ENCODE measurements at places on chromosomes 3 and 15.

DNA sequence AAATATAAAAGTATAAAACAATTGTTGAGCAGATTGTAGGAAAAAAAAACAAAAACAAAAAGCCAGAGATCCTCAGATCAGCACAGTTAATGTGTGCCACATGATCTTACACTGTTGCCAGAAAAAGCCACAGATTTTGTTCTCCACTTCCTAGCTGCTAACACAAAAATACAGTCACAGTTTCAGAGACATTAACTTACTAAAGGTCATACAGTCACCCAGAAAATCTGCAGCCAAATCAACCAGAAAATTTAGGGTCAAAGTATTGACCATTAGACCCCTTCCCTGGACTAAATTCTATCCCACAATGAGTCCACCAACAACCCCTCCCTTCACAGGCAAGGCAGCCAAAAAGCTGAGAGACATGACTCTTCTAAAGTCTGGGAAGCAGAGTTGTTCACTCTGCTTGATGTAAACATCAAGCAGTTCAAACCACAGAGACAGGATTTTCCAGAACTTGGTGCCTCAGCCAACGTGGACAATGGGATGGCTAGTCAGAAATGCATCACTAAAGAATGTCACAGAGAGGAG lies 59.1 kb downstream of the SST start:
- no peak for DNase-seq

DNA sequence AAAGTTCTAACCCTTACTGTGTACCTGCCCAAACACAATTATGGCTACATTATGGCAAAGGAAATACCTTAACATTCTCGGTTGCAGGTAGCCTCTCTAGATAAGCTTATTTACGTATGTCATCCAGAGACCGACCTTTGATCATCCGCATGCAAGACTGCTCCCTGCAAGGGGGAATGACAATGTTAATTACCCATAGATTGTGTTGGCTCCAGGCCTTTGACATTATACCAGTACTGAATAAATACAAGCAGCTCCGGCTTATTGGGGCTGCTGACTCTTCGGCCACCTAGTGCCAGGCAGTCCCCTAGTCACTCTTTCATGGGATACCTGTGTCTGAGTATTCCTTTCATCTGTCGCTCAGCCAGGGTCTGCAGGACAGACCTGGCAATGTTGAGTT lies 223.5 kb downstream of the DTWD1 start:
- DNase-seq, result peak; percentile 8

GRCh38 chr3:142808103-142808917 lies 80.6 kb downstream of the PCOLCE2 start:
- DNase-seq, result no peak

DNA sequence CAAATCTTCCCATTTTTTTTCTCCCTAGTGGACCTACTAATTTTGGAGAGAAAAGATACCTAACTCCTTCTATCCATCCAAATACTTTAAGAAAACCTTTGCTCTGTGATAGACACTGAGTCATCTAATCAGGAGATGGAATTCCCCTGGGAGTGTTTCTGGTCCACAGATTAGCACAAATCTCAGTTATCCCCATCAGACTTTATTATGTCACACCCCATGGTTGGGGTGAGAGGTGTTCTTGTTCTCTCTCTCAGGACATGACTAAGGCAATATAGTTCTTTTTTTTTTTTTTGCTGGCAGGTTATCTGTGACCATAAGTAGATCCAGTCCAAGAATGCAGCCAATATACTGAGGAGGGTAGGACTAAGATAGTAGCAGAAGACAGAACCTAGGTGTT lies 15.8 kb downstream of the SLC9A9 start:
- DNase-seq, result no peak

DNA sequence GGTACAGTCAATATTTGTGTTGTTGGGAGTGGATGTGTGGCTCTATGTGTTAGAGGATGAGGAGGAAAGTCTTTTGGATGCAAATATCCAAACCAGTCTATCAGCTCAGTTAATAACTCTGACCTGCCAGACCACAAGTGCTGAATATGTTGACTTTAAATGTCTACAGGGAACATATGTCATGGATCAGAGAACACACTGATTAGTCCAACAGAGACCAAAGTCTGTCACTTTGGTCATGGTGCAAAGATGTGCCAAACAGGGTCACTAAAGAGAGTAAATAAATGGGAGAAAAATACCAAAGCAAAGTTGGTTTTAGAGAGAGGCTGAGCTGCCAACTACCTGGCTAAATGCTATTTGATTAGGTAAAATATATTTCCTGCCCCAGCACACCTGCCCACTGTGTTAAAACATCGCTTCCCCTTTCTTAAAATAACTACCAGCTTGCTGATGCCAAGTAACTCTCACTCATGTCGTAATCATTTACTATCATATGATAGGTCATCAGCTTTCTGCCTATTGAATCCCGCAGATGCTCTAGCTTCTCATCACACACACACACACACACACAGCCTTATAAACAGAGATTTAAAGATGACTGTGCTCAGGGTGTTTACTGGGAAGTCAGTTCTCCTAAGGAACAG lies 173.3 kb downstream of the PDZRN3 start:
- no peak for DNase-seq

DNA sequence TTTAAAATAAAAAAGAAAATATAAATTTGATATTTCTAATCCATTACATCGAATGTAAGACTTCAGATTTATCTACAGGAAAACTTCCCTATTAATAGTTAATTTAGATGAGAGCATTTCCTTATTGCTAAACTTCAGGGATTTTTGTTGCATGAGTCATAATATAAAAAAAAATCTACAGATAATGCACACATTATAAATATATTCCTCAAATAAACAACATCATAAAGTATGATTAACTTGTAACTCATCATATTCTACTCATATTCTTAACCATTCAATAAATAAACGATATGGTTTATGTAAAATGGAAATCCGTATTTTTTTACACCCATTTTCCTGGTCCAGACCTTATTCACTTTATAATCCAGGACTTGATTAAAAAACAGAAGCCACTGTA lies 477.0 kb downstream of the EPHA3 start:
- DNase-seq, result no peak

DNA sequence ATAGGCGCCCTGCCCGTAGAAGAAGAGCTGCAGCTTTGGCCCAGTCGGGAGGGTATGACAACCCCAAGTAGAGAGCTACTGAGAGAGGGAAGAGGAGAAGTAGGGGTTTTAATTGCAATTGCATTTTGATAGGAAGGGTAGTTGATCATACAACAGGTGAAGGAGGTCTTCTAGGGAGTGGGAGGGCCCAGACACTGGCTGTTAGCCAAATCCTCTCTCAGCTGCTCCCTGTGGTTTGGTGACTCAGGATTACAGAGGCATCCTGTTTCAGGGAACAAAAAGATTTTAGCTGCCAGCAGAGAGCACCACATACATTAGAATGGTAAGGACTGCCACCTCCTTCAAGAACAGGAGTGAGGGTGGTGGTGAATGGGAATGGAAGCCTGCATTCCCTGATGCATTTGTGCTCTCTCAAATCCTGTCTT lies 408.9 kb upstream of the THBS1 start:
- peak; percentile 23 for DNase-seq

GRCh38 chr3:53190659-53191058 lies 29.6 kb downstream of the PRKCD start:
- no peak for DNase-seq

DNA sequence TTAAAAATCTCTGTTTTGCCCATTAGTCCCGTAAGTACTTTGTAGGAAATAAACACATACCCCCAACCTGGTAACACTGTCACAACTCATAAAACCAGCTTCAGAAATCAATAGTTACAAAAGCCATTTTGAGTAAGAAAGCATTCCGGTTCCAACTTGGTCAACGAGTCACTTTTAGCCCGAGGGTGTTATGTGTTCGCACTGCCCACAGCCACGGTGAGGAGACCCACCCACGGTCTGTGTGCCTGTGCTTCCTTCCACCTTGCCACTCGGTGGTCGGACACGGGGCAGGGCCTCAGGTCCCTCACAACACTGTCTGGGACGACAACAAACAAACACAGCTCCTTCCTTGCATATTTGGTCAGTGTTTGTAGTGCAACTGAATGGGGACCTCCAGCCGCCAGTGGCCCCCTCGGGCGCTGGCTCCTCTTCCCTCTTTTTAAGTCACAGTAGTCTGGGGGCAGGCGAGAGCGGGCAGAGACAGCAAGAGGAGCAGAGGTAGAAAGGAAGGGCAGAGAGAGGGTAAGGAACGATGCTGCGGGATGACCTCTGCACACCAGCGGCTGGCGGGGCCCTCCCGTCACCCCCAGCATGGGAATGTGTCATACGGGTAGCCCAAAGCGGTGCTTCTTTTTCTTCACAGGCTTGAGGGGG lies 5.2 kb upstream of the MUSTN1 start:
- no peak for DNase-seq

DNA sequence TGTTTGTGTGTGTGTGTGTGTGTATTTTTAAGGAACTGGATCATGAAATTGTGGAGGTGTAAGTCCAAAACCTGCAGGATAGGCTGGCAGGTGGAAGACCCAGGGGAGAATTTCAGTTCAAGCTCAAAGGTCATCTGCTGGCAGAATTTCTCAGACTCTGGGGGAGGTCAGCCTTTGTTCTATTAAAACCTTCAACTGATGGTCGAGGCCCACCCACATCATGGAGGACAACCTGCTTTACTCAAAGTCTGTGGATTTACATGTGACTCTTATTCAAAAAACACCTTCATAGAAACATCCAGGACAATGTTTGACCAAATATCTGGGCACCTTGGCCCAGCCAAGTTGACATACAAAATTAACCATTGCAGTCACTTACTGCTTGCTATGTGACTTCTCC lies 157.2 kb downstream of the EDEM1 start:
- no peak for DNase-seq

GRCh38 chr3:119315600-119316312 lies 21.6 kb downstream of the ARHGAP31 start:
- DNase-seq, result no peak

DNA sequence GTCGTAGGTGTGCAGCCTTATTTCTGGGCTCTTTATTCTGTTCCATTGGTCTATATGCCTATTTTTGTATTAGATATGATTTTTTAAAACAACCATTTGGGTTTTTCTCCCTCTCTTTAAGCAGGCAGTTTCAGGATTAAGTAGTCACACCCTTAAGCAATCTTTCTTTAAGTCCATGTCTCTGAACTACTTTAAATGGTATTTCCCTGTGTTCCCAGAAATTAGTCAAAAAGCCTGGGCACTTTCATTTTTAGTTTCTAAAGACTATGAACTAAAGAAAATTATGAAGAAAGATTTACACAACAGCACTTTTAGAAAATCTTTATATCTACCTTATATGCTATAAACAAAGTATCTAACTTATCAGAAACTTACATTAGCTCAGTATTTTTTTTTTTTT lies 110.3 kb downstream of the FAIM start:
- DNase-seq, result no peak

DNA sequence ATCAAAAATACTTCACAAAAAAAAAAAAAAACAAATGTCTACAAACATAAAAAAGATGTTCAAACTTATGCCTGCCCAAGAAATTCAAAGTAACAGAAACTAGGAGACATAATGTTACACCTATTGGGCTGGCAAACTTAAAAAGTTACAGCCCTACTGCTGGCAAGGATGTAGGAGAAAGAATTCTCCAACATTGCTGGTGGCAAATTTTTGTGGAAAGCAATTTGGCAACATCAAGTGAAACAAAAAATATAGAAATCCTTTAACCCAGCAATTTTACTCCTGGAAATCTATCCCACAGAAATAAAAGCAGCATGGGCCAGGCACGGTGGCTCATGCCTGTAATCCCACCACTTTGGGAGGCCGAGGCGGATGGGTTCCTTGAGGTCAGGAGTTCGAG lies 73.2 kb downstream of the STAG1 start:
- DNase-seq, result no peak

- no peak for DNase-seq
Observed at GRCh38 chr15:99711625-99712024, 21.6 kb downstream of the LYSMD4 start.

GRCh38 chr3:78641703-78642102 lies 1126.1 kb downstream of the ROBO1 start:
- DNase-seq, result no peak

- DNase-seq, result no peak
Observed at GRCh38 chr15:79659691-79660090, 227.6 kb downstream of the MINAR1 start.

- DNase-seq, result no peak
Observed at GRCh38 chr3:134341389-134341788, 32.9 kb downstream of the AMOTL2 start.

GRCh38 chr3:192090586-192090985 lies 629.6 kb downstream of the PYDC2 start:
- DNase-seq, result peak; percentile 36

GRCh38 chr3:24258727-24259600 lies 235.7 kb downstream of the THRB start:
- DNase-seq, result no peak

- no peak for DNase-seq
Observed at GRCh38 chr3:87761341-87761740, 297.5 kb downstream of the CGGBP1 start.

- no peak for DNase-seq
Observed at GRCh38 chr3:169750665-169751064, 14.2 kb downstream of the TERC start.

GRCh38 chr3:52774901-52775864 lies 2.2 kb upstream of the ITIH1 start:
- DNase-seq, result peak; percentile 39

DNA sequence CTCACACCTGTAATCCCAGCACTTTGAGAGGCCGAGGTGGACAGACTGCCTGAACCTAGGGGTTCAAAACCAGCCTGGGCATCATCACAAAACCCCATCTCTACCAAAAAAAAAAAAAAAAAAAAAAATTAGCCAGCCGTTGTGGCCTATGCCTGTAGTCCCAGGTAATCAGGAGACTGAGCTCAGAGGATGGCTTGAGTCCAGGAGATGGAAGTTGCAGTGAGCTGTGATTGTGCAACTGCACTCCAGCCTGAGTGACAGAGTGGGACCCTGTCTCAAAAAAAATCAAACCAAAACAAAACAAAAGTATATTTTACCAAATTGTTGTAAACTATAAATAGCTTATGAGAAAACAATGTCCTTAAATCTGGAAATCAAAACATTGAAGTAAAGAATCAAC lies 34.7 kb upstream of the UBP1 start:
- DNase-seq, result no peak

DNA sequence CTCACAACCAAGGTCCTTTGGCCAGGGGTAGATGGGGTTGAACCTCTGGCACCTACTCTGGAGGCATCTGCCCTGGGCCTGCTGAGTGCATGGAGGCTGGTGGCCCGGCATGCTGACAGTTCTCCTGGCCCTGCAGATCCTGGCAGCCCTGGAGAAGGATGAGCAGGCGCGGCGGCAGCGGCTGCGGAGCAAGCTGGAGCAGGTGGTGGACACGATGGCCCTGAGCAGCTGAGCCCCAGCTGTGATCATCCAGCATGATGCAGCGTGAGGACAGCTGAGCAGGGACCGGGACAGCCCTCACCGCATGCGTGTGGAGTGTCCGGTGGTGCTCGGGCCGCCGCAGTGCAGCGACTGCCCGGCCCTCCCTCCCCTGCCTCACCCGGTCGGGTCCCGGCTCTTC lies 50.9 kb downstream of the PLXNA1 start:
- DNase-seq, result no peak
